ENCODE measurements at places on chromosomes 4 and X.

DNA sequence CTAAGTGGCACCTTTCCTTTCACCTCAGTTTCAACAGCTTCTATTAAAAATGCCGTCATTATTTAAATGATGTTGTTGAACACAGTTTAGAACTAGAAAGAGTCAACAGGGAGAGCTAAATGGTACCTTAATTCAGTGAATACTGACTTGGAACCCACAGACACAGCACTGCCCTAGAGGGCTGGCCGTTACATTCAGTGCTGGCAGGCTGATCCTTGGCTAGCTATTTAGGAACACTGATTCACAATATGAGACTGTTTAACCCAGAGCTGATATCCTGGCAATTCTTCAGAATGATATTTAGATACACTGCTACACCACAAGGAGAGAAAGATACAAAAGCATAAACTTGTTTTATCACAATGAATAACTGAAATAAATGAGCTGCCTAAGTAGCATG, 12.7 kb upstream of the NAAA start:
- DNase-seq = no peak

DNA sequence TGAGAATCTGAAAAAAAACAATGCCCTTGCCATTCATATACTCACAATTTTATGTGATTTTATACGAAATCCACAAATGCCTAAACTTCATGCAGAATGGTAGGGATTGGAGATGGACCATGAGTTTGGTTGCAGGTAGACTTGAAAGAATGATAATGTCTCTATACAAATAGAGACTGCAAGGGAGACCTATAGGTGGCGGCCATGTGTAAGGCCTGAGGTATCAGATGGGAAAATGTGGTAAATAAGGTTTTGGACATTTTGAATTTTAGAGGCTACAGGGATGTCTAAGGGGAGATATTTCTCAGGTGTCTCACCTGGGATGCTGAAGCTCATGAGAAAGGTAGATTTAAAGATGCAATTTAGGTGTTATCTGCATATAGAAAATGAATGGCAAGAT, 78.0 kb downstream of the GABRB1 start:
- DNase-seq = no peak

GRCh38 chr4:184262901-184263300, 45.2 kb upstream of the ENPP6 start:
- no peak for DNase-seq

DNA sequence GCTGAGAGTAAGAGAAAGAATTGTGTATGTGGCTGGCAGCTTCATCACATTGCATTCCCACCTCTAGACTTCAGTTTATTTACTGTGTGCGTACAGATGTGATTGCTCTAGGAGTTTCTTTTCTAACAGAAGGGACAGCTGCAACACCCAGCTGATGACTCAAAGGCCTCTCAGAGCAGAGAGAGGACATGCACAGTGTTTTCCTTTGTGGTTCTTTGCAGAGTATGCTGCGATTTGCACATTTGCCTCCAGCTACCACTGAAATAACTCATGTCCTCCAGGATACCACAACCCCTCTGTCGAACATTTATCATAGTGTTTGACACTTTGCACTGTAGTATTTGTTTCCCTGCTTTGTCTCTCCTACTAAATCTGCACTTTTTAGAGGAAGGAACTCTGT, 294.1 kb downstream of the STIM2 start:
- no peak for DNase-seq

GRCh38 chrX:15931362-15931761, 76.7 kb upstream of the AP1S2 start:
- DNase-seq = no peak

DNA sequence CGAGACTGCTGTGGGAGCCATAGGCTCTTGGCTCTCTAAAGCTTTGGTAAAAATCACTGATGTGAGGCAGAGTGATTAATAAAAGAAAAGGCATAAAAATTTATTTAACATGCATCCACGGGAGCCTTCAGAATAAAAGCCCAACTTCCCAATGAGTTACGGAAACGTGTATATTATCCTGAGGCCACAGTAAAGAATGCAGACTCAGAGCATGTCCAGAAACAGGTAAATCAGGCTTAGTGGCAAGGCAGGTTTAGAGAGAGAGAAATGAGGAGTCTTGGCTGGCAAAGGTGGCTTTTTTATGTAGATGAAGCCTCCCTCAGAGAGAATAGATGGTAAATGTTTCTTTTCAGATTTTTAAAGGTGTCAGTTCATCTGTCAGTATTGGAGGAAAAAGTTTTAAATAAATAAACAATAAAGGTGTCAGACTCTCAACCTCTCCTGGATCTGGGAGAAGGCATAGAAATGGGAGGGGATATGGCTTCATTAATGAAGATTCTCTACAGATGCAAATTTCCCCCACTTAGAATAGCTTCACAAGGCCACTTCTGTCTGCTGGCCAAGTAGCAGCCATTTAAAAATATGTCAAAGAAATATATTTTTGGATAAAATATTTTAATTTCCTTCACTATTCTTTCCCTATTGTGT, 24.0 kb downstream of the C4orf51 start:
- no peak for DNase-seq

DNA sequence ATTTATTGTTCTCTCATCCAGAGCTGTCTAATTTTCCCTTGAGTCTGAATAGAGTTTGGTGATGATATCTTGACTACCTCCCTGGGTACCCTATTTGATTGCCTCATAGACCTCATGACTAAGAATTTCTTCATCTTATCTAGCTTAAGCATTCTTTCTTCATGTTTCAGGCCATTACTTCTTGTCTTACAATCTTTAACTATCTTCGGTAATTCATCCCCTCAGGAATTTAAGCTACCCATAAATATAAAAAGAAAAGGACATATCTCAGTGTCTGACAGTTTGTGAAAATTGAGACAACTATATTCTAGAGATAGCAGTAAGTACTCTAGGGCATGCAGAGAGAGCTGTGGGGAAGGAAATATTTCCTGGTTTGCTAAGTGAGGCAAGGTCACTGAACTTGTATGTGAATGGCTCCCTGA, 466.1 kb upstream of the GRID2 start:
- no peak for DNase-seq

DNA sequence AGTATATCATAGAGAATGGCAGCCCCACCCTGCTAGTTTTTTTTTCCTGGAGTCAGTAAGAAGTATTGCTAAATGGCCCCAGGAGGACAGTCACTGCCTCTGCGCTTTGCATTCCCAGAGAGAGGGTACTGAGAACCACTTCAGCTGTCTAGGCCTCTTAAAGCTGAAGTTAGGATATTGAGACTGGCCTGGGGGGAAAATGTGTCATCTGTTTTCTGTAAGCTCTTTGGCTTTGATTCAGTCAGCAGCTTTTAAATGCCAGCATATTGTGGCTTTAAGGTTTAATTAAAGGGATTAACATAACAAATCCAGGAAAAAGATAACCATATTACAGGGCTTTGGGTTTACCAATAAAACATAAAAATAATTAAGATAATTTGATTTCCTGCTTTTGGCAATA, 852.0 kb downstream of the PCDH18 start:
- DNase-seq = no peak

GRCh38 chr4:80115368-80116181, 42.5 kb upstream of the ANTXR2 start:
- DNase-seq = no peak

DNA sequence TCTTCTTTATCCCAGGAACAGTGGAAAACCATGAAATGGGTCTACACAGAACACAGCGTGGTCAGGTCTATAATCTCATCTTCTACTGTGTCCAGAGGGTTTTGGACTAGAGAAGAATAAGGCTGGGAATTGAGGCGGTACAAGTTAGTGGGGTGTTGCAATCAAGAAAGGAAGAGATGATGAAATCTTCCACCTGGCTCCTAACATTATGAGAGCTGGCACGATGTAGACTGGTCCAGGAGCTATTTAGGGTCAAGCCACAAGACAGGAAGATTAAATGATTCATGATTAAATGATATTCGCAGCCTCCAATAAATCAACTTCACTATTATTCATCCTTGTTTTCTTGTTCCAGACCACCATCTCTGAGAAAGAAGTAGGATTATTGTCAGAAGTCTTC, 88.0 kb downstream of the ARSF start:
- no peak for DNase-seq

DNA sequence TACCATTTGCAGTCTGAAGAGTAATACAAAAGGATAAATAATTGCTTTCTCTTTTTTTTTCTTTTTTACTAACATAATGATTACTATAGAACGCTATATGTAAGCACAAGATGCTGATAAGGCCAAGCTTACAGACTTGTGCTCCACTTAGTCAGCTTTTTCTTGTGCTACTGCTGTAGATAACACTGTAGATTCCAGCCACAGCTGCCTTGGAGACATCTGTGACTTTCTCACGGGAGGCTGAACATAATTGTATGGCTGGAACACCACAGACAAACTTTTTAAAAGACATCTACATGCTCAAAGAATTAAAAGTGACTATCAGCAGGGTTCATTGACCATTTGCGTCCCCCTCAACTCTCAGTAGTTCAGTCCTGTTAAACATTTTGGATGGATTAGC, 381.7 kb upstream of the AMOT start:
- no peak for DNase-seq

DNA sequence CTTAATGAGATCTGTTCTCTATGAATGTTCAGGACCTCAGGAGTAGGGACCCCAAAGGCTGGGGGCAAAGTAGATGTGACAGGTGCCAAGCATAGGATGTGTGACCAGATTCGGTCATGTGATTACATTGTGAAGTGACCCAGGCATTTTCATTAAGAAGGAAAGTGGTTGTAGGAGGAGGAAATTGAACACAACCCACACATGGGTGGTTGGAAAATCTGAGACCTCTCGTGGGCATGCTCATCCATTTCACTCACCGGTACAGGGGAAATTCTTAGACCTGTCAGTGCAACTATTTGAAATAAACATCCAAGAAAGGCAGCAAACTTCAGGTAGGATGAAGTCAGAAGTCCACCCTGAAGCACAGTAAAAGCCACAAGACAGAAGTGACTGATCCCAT, 43.5 kb upstream of the CD99 start:
- no peak for DNase-seq

- DNase-seq = no peak
Measured at GRCh38 chrX:2508648-2509335, 8.0 kb upstream of the DHRSX start.
